ENCODE measurements at places on chromosomes 12 and 14. TPM values are rescaled to one million over a fixed set of nuclear protein-coding genes. Genes with fewer than 3 reads are reported as not detected.

DNA sequence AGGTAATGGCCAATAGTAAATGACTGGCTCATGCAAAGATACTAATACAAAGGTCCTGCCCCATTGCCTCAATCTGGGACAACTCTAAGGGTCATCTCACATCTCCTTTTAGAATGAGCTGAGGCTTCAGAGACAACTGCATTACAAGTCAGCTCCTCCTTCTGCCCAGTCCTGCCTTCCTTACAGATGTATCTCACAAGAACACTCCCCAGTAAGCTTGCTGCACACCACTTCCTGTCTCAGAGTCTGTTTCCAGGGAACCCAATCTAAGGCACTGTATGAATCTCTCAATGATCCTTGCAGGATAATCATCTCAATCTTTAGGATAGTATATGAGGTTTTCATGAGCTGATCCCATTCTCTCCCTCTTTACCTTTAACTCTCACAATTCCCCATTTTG, 57.8 kb upstream of the ZDHHC17 start:
- DNase-seq = no peak

DNA sequence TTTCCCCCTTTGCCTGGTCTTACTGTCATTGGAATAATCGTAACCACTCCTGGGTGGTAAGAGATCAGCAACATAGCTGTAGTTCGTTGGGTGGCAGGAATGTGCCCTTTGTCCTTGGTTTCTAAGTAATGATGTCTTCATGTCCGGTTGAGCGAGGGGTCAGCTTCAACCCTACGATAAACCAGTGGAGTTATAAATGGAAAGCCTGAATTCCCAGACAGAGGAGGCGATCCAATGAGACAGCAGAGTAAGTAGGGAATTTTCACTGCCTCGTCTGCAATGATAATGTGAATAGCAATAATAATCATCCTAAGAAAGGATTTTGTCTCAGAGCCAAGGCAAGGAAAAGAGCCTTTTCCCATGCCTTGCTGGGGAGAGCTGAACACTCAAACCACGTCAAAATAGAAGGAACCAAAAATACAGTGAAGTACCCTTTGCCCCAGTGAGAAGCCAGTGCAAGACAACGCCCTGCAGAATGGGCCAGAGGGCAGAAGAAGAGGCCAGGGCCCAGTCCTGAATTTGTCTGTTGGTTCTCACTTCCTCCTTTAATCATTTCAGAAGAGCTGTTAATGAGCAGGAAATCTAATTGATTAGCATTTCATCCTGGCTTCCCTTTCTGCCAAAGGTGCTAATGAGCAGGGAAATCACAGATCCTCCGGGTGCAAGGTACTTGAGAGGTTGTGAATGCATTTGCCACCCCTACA, 330.7 kb downstream of the CACNA1C start:
- no peak for DNase-seq

GRCh38 chr14:29895591-29896083, 32.0 kb downstream of the PRKD1 start:
- no peak for DNase-seq

- DNase-seq = no peak
These were observed 2.0 kb upstream of the NTF3 start for GRCh38 chr12:5429741-5430557.

DNA sequence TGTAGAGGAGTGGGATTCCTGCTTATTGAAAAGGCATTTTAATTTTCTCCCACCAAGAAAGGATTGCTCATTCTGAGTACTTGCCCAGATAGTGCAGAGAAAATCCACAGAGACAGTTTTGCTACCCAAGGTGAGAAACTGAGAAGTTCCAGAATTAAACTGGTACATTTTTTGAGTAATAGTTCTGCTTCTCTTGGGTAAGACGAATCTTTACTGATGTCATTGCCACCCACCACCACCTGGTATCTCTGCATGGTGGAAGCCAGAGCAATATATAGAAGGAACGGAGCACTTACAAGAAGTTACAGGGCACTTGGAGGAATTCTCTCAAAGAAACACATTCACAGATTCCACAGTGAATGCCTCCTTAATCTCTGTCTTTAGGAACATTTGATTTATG, 20.7 kb upstream of the FRMD6 start:
- DNase-seq = no peak

- no peak for DNase-seq
These were observed 1297.3 kb downstream of the AACS start for GRCh38 chr12:126362493-126362892.

Gene RPS26
- 16.2 TPM for total RNA-seq

DNA sequence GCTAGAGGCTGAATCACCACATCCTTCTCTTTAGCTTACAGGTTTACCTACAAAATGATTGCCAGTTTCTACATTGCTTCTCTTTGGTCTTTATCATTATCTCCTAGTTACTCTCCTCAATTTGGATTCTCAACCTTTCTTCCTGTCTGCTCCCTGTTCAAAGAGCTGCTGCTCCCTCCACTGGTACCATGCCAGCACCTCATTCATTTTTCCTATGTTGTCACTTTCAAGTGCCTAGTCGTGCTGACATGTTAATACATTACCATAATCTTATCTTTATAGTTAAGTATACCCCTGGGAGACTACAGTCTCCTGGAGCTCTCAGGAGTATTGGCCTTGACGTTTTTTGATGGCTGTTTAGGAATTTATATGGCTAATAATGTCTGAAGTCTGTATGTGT, 14.2 kb downstream of the FRS2 start:
- DNase-seq = no peak

Gene MFAP5
- total RNA-seq = not detected

GRCh38 chr12:50841716-50842531, 802 bp upstream of the TMPRSS12 start:
- DNase-seq = no peak

GRCh38 chr12:106648736-106649135, 65.9 kb downstream of the RFX4 start:
- DNase-seq = no peak

Gene SSPN
- total RNA-seq = 31.4 TPM

- no peak for DNase-seq
These were observed 8.1 kb upstream of the NAA30 start for GRCh38 chr14:57382283-57382682.

Gene LHX5
- total RNA-seq = not detected

DNA sequence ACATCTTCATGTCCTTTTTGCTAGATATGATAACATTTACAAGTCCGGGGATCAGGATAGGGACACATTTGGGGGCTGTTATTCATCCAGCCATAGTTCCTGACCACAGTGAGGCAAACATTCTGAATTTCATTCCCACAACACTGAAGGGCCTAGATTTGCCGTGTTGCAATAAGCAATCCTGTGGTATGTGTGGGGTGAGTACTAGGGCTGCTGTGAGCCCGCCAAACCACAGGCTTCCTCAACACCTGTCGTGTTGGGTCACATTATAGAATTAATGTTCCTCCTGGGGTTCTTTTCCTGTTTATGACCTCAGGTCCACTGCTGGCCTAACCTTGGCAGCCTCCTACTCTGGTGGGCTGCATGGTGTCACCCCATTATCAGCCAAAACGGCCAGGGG, 119.2 kb downstream of the TBC1D30 start:
- no peak for DNase-seq

DNA sequence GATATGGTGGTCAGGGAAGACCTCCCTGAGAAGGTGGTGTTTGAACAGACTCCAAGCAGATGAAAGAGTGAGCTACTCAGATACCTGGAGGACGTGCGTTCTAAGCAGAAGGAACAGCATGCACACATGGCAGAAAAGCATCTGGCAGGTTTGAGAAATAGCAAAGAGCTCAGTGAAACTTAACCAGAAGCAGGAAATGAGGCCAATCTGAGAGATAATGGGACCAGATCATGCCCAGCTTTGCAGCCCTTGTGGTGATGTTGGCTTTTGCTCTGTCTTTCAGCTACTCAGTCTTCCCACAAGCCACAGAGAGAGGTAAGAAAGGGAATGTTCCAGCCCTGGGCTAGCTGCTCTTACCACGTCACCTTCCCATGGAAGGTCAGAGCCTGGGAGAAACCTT, 176.3 kb upstream of the GSC start:
- no peak for DNase-seq

GRCh38 chr14:35949920-35950513, 123.9 kb downstream of the BRMS1L start:
- no peak for DNase-seq

DNA sequence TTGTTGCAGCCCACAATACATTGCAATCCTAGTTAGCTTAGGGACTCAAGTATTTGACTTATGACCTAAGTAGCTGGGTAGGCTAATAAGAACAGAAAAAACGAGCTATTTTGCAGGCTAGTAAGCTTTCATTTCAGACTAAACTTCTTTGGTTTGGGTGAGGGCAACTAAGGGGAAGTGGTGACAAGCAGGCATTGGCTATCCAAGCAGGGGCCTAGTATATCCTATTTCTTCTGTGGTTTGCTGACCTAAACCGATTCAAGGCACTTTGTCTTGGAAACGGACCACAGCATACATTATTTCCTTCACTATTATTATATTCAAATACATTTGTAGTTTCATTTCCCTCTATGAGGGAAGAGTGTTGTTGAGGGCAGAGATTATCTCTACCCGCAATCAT, 21.6 kb upstream of the SLC5A8 start:
- no peak for DNase-seq

Gene ESPL1
- total RNA-seq = 0.24 TPM

Gene TAPBPL
- 22.6 TPM for total RNA-seq

- no peak for DNase-seq
These were observed 777 bp downstream of the ASCL1 start for GRCh38 chr12:102958073-102958829.

GRCh38 chr12:103109861-103110260, 152.4 kb downstream of the ASCL1 start:
- DNase-seq = no peak

GRCh38 chr14:31934767-31935266, 142.3 kb upstream of the ARHGAP5 start:
- peak; percentile 37 for DNase-seq

Data from ovary (tissue), 10 donors.